ENCODE measurements at places on chromosomes 1 and 21.

- DNase-seq: no peak
These were observed 118.3 kb downstream of the NUF2 start for GRCh38 chr1:163440090-163440489.

GRCh38 chr1:167651161-167651693, 21.2 kb downstream of the RCSD1 start:
- DNase-seq: no peak

GRCh38 chr21:45040157-45040711, 34.1 kb upstream of the ADARB1 start:
- DNase-seq: no peak

DNA sequence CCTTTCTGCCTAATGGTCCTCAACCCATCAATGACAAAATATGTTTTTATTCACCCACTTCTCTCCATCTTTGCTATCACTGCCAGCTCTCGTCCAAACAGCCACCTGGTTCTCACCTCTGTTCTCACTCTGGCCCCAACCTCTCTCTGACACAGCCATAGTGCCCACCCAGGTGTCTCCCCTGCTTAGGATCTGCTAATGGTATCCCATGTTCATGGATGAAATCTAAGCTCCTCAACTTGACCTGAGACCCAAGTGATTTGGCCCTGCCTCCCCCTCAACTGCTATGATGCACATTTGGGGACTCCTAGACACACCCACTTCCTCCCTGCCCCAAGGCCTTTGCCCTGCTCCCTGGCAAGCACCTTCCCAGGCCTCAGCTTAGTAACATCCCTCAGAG, 25.9 kb downstream of the KIF17 start:
- no peak for DNase-seq
